Activated T-helper 1 cell treated with Interleukin-2 at 50 U/mL for 16 hours (primary cell): ENCODE measurements at places on chromosomes 5 and 9.

GRCh38 chr5:41218929-41219657, 5.8 kb upstream of the C6 start:
- DNase-seq: no peak

GRCh38 chr5:100902440-100903038, 543 bp downstream of the ST8SIA4 start:
- DNase-seq: no peak

DNA sequence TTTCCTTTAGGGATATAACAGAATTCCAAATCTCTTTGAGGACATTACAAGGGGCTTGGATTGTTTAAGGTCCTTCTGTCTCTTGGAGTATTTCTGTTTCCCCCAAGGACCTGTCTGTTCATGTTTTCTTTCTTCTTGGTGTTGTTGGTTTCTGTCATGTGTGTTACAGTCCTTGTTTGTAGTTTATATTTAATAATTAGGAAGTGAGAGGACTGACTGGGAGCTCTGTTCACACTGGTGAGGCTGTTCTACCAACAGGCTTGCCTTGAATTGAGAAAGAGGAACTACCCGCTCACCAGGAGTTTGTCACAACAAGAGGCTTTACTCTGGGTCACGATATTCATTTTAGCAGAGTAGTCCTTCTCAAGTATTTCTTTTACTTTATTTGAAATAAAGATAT, 119.2 kb upstream of the SV2C start:
- DNase-seq: no peak

DNA sequence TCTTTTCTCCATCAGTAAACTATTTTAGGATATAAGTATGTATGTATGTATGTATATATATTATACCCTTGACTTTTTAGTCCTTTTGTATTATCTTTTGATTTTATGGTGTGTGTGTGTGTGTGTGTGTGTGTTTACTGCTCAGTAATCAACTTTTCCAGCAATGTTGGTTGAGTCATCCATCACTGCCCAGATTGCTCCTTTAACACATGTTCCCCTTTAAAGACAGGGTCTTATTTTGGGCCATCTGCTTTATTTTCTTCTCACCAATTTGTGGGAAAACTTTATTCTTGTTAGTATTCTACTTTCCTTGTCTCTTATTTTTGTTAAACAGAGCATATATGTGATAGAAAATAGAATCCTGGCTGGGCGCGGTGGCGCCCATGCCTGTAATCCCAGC, 28.1 kb downstream of the ANKRD33B start:
- no peak for DNase-seq

GRCh38 chr9:1647776-1648175, 367.4 kb upstream of the SMARCA2 start:
- no peak for DNase-seq

- no peak for DNase-seq
Measured at GRCh38 chr5:101721543-101721942, 574.5 kb downstream of the SLCO4C1 start.

DNA sequence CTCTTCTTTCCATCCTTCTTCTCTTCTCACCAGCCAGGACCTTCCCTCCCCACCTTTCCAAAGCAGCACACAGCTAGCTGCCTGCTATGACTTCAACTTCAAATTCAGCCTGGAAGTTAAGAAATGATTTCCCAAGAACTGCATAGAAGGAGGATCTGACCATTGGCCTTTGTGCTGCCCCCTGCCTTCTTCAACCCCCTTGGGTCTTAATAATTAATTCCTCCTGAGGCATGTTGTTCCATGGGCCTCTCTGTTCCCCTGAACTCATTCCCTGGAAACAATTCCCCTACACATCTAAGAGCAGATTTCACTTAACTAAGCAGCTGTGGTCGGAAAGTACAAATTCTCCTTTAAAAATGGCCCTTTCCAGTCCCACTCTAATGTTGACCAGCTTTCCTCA, 62.4 kb downstream of the ADAMTS12 start:
- DNase-seq: no peak

DNA sequence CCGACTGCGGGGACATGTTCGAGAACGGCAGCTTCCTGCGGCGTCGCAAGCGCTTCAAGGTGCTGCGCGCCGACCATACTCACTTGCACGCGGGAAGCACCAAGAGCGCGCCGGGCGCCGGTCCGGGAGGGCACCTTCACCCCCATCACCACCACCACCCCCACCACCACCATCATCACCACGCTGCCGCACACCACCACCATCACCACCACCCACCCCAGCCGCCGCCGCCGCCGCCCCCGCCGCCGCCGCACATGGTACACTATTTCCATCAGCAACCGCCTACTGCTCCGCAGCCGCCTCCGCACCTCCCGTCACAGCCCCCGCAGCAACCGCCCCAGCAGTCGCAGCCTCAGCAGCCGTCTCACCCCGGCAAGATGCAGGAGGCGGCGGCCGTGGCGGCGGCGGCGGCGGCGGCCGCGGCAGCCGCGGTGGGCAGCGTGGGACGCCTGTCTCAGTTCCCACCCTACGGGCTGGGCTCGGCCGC, 514 bp downstream of the FOXB2 start:
- DNase-seq: no peak

- no peak for DNase-seq
Measured at GRCh38 chr5:97087138-97087537, 55.3 kb downstream of the LIX1 start.

GRCh38 chr5:157665467-157666070, 5.8 kb upstream of the C5orf52 start:
- no peak for DNase-seq

GRCh38 chr5:130052752-130053151, 148.5 kb downstream of the CHSY3 start:
- no peak for DNase-seq

- DNase-seq: no peak
Measured at GRCh38 chr5:159601216-159601615, 270.9 kb upstream of the IL12B start.

GRCh38 chr5:117943541-117943940, 1044.8 kb downstream of the DTWD2 start:
- no peak for DNase-seq

DNA sequence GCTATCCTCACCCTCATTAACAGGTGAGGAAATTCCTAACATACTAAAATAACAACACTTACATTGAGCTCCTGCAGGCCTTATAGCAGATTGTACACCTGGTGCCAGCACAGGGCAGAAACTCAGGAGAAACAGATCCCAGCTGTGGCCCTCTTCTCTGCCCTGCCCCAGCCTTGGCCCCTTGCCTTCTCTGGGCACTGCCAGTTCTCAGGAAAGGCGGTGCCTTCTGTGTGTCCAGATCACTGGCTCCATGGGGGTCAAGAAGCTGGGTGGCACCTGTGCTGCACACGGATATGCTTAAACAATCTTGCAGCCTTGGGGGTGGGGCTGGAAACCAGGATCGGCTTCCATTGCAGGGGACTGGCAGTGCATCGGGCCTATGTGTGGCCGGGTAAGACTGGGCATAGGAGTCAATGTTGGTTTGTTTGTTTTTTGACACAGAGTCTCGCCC, 19.3 kb downstream of the KYAT1 start:
- DNase-seq: no peak

GRCh38 chr9:36011379-36011778, 25.3 kb upstream of the RECK start:
- DNase-seq: no peak

- no peak for DNase-seq
Measured at GRCh38 chr5:103234239-103234975, 24.2 kb upstream of the MACIR start.

DNA sequence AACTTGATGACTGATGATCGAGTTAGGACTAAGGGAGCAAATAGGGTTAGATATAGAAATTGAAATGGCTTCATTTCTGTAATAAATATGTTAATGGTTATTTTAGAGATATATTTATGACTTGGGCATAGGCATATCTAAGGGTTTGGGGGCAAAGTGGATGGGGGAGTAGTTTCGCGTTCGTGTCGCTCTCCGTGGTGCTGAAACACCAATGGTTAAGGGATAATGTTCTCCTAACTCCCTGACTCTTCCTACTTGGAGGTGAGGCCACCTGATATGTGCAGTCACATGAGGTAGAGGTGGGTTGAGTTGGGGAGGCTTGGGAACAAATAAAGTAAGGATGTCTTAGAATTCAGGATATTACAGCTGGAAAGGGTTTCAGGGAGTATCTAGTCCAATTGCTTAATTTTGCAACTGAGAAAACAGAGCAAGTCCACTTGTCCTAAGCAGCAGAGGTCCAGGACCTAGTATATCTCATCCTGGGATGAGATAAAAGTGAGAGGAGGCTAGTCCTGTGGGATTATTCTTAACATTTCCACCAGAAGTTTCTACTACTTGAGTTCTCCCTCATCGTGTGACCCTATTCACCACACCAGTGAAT, 44.0 kb upstream of the MAP1B start:
- DNase-seq: no peak

GRCh38 chr9:21968331-21969010, 25.7 kb downstream of the CDKN2A start:
- DNase-seq: no peak

- DNase-seq: no peak
Measured at GRCh38 chr5:125050926-125051325, 304.5 kb upstream of the ZNF608 start.

GRCh38 chr5:176734756-176735342, 75.5 kb upstream of the UNC5A start:
- DNase-seq: no peak

DNA sequence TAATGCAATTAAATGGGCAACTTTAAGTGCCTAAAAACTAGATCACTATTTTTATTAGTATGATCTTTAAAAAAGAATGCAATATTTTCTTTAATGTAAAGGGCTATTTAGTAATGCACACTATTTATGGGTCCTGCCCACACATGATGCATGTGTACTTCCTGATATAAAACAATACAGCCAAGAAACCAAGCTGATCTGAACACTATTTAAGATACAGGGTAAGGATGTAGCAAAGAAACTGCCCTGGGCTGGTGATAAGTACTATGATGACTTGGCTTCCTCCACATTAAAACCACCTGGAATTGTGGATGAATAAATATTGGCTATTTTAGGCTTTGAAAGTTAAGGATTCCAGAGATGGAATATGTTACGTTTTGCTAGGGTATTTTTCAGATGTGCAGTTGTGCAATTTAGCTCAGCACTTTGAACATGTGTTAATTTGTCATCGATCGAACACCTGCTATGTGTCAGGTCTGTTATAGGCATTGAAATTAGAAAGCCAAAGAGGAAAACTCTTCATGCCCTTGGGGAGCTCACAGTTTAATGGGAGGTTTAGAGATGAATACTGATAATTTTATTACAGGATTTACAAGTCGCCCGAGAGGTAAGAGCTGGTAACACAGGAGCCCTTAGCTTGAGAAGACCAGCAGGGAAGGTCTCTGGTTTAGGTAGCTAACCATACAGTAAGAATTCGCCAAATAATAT, 276.7 kb downstream of the PLK2 start:
- no peak for DNase-seq

DNA sequence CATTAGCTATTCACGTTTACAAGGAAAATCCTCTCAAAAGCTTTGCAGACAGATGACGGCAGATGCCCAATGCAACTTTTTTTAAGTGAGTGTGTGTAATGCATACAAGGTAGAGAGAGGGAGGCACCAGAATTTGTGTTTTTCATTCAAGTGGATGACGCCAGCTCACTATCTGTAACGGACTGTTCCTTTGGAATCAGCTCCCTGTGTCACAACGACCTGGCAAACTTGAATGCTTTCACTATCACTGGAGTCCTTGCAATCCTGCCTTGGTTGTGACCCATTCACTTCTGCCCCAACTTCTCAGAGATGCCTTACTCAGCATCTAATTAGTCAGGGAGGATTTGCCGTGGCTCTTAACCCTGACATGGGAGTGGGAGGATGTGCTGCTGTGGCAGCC, 148.5 kb downstream of the BNC2 start:
- no peak for DNase-seq

DNA sequence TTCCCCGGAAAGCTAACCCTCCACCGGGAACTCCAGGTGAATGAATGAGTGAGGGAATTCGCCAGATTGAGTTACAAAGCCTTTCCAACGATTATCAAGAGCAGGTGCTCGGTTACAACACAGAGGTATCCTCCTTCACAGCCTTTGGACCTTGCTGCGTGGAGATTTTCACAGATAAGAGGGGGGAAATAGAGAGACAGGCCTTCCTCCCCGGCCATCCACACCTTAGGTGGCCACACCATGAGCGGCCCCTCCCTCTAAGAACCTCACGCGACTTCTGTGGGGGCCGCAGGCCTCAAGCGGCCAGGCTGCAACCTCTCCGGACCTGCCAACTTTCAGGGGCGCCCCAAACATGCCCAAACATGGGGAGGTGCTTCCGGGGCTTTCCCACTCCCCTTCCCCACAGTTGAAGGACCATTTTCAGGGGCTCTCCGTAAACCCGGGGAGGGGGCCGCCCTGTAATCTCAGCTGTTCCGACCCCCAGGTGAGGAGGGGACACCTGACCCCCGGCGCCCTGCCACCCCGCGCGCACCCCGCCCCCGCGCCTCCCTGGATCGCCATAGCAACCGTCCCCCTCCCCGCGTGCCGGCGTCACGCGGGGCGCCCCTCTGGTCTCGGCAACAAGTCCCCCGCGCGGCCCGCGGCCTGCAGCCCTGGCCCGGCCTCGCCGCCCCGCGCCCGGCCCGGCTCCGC, 603 bp downstream of the DENND1A start:
- DNase-seq: no peak

DNA sequence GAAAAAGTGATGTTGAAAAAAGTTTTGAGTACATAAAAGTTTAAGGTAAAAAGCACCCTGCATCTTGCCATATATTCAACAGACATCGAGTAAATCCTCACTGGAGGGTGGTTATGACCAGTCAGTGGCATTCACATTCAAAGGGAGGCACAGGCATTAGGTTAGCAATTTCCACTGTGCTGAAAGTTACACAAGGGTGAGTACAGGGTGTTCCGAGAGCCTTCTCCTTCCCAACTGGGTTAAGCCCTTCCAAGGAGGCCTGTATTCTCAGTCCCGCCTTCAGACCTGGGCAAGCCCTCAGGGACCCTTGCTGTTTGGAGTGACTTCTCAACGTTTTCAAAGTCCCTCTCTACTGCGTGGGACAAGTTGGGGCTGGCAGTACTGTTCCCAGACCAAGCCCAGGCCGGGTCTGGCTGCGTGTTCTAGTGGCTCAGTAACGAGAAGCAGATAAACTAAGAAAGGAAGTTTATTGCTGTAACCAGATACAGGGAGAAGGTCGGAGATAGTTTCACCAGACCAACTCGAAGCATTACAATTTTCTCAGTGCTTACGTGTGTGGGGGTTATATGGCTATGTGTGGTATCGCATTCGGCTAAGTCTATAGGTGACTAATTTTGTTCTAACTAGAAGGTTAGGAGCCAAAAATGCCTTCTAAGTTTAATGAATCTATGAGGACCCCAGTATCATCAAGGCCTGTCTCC, 13.0 kb upstream of the SETX start:
- DNase-seq: no peak

DNA sequence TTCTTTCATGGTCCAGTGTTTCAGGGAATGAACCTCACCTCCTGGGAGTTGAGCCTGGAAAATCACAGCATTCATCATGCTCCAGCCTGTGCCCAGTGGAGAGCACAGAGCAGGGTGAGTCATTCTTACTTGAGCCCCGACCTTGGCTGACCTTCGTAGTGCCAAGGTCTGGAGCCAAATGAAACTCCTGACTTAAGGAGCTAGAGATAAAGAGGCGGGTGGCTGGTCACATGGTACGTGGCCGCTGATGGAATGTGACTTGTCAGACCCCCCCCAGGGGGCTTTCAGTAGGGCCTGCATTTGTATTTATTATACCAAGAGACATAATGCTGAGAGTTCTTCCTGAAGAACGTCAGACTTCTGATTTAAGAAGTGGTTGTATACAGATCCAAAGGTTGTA, 15.0 kb upstream of the PIP5K1B start:
- DNase-seq: no peak

- no peak for DNase-seq
Measured at GRCh38 chr5:96789794-96790330, 17.9 kb downstream of the ERAP1 start.
